ENCODE measurements at places on chromosomes 1 and 21.

DNA sequence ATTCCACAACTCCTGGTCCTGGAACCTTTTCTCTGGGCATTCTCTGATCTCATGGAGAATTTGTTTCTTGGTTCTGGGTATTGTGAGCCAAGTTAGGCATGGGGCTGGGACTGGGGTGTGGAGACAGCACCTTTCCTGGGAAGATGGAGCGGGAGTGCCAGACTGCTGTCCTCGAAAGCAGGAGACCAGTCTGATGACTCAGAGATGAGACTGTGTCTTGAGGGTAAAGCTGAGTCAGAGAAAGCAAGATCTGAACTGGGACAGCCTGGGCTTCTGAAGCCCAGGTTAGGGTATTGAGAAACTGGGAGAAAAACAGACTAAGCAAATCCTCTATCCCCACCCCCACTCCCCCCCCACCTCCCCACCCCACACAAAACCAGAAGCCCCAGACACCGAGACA lies 2.2 kb upstream of the KANK4 start:
- DNase-seq, result no peak

- no peak for DNase-seq
Observed at GRCh38 chr1:119222271-119222670, 81.8 kb upstream of the WARS2 start.

GRCh38 chr1:12424793-12425192 lies 193.2 kb downstream of the DHRS3 start:
- no peak for DNase-seq

DNA sequence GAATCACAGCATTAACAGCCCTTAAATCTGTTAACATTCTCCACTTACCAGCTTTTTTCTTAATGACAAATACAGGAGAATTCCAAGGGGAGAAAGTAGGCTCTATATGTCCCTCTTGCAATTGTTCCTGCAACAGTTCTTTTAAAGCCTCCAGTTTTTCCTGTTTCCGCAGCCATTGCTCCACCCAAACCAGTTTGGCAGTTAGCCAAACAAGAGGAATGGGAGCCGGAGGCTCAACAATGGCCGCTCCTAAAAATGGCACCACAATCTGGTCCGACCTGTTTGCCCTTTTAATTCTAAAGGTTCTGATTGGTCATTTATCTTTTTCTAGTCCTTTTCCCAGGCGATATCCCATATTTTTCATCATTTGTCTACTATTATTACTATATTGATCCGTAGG lies 14.0 kb upstream of the L1TD1 start:
- DNase-seq, result no peak

DNA sequence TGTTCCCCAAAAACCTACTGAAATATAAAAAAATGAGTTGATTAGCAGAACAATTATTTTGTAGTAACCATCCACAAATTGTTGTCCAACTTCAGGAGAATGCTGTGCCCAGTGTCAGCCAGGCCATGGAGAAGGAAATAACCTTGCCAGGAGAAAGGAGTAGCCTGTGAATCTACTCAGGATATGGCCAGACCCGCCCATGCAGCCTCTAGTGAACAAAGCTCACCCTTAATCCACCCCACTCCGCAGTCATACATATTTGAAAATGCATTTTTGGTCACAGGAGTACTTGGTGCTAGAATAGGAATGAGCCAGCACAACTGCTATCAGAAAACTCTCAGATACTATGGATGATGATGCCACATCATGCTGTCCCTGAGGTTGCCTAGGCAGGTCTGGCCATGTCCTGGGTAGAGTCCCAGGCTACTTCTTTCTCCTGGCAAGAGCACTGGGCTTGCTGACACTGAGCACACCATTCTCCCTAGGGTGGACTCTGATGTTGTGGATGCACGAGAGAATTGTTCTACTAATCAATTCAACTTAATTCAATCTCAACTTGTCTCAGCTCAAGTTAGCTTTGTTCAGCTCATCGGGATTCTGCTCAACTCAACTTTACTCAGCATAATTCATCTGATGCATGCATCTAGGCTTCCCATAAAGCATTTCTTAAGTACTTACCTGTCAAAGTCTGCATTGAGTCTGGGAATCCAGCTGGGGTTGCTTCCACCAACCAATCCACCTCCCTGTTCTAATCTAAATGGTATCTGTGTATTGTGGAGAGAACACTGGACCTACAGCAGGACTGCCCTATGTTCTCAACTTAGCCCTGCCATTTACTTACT lies 18.2 kb downstream of the STYXL2 start:
- DNase-seq, result no peak
